ENCODE measurements at places on chromosomes 13 and 19.
A peak's percentile ranks its signal among the peaks of the same experiment; 100 is the strongest.

DNA sequence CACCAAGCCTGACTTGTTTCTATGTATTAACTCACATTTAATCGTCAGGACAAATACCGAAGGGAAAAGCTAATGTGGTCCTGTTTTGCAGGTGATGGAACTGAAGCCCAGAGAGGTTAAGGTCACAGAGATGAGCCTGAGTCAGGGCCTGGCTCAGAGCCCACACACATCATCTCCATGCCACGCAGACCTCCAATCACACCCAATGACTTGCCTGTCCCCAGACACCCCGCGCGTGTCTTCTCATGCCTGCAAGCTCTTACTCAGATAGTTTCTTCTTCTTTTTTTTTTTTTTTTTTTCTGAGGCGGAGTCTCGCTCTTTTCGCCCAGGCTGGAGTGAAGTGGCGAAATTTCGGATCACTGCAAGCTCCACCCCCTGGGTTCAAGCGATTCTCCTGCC is 16.4 kb downstream of the SIX5 start:
- DNase-seq, result no peak

- peak; percentile 86 for DNase-seq
These were observed at the start of gene MOB3A for GRCh38 chr19:2096034-2096479. Gene MOB3A, minus strand, starts transcription at chr19:2096326. Its CDS starts 17,766 bp downstream, at chr19:2078560.

GRCh38 chr13:24052547-24053518 is 107.7 kb upstream of the SPATA13 start:
- DNase-seq, result no peak

DNA sequence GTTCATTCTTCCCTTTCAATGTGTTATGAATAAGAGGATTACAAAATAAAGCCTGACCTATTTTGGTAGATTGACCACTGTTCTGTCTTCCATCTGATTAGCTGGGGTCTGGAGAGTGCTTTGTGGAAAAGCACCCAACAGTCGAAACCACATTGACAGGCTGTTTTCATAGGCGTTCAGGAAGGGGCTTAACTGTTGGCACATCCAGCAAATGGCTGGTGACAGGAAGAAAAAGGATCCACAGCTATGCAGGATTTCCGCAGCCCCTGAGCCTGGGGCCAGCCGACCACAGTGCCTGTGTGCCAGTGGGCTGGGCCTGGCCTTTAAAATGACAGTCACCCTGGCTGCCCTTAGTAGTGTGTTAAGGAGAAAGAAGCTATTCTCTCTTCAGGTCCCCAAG is 113.3 kb downstream of the SIPA1L3 start:
- DNase-seq, result no peak

- DNase-seq, result no peak
These were observed 3.8 kb downstream of the FXYD7 start for GRCh38 chr19:35146746-35147459.

DNA sequence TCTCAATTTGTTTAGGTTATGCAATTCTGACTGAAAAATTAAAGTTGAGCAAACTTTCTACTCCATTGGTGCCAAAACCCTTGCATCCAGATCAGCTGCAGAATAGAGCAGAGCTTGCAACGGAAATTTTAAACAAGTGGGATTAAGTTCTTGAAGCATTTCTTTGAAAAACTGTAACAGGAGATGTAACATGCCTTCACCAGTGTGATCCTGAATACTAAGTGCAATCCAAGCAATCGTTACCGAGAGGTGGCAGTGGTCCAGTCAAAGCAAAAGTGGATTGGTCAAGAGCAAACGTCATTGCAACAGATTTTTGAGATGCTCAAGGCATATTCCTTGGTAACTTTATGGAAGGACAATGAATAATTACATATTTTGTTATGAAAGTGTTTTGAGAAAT is 841.1 kb upstream of the SLITRK5 start:
- no peak for DNase-seq

DNA sequence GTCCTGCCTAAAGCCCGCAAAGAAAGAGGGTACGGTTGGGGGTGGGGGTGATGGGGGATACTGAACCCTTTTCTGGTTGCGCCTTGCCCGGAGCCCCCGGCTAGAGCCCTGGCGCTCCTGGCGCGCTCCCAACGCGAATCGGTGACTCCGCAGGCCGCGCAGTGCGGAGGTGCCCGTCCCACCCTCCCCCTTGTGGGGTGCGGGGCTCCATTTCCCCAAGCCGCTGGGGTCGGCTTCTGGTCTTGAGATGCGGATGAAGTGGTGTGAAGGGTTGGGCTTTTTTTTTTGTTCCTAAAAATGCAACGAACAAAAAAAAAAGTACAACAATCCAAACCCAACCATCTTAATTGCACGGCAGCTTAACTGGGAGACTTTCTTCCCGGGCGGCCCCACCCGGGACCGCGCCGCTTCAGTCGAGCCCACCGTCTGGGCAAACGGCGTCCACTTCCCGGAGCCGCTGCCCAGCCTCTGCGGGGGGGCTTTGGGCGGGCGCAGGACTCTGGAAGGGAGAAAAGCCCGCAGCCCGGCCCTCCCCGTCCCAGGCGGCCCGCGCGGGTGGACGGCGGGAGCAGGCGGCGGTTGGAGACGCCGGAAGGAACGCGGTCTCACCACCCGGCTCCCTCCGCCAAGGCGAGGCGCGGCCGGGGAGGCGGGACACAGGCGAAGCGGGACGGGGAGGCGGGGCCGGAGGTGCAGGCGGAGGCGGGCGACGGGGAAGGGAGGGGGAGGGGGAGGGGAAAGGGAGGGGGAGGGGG is 504 bp upstream of the TRIM13 start:
- DNase-seq, result peak; percentile 84

- DNase-seq, result peak; percentile 57
These were observed 8.0 kb downstream of the DNASE2 start for GRCh38 chr19:12872941-12873890.

- no peak for DNase-seq
These were observed 33.7 kb downstream of the SIAH3 start for GRCh38 chr13:45817833-45818232.
